GM13976 (cell line): ENCODE measurements at places on chromosomes 7 and 10.
A peak's percentile ranks its signal among the peaks of the same experiment; 100 is the strongest.

GRCh38 chr7:18496341-18496700 is 772 bp downstream of the HDAC9 start:
- DNase-seq, result no peak

- DNase-seq, result no peak
Measured at GRCh38 chr7:128201067-128201689, 39.9 kb upstream of the LEP start.

DNA sequence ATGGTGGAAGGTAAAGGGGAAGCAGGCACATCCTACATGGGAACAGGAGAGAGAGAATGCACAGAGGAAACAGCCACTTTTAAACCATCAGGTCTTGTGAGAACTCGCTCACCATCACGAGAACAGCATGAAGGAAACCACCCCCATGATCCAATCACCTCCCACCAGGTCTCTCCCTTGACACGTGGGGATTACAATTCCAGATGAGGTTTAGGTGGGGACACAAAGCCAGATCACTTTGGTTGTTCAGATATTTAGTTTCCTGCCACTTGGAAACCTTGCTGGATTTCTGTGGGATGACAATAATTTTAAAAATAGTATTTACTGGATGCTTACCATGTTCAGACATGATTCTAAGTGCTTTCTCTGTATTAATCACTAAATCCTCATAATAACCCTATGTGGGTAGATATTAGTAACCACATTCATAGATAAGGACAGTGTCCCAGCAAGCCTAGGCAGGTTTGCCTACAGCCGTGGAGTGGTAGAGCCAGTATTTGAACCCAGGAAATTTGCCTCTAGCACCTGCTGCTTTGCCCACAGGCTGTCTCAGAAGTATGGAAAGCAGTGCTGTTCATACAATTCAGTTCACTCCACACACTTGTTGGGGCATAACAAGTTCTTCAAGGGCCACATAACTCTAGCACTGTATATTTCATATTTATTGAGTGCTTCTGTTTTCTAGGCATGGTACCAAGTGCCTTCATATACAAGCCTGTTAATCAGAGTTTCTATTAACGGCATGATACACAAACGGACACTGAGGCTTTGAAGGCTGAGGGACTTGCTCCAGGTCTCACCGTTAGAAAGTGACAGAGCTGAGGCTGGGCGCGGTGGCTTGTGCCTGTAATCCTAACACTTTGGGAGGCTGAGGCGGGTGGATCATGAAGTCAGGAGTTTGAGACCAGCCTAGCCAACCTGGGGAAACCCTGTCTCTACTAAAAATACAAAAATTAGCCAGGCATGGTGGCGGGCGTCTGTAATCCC is 8.3 kb downstream of the TLL2 start:
- DNase-seq, result no peak

DNA sequence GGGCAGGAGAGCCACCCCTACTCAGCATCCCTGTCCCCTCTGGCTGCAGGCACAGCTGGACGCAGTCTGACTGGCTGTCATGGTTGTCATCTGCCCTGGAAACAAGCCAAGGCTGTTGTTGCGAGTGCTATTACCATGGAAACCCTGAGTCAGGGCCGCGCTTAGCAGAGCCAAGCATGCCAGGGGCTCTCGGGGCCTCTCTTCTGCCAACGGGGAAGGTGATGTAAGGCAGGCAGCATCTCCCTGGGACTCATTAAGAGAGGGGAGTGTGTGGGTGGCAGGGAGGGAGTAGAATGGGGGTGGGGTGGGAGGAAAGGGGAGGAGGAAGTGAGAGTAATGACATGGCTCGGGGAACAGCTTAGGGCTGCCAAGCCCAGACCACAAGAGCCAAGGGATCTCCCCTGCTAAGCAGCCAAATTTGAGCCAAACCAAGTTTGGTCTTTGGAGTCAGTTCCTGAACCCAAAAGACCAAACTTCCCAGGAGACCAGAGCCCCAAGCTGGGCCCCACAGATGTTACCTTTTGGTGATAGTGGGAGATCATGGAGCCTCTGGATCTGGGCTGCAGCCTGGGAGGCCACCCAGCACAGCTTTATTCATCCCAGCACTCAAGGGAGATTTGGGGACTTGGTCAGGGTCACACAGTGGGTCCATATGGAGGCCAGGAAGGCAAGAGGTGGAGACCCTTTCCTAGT is 67.6 kb downstream of the TMEM130 start:
- peak; percentile 80 for DNase-seq

GRCh38 chr7:71329030-71329660 is 197.2 kb downstream of the GALNT17 start:
- DNase-seq, result no peak

DNA sequence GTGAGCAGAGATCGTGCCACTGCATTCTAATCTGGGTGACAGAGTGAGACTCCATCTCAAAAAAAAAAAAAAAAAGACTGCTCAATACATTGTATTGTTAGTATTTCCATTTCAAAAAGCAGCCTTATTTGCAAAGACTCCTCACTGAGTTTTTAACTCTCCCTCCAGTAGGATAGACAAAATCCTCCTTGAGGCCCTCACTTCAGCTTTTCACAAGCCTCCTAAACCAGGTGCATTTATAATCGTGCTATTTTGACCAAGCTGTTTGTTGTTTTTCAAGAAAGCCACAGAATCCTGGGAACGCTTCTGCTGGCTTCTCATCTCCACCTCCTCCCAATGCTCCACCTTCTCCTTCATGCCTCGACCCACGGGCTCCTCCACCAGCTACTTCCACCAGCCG is 6.3 kb upstream of the DDIT4 start:
- no peak for DNase-seq

- no peak for DNase-seq
Measured at GRCh38 chr10:93397020-93397419, 85.1 kb downstream of the MYOF start.

DNA sequence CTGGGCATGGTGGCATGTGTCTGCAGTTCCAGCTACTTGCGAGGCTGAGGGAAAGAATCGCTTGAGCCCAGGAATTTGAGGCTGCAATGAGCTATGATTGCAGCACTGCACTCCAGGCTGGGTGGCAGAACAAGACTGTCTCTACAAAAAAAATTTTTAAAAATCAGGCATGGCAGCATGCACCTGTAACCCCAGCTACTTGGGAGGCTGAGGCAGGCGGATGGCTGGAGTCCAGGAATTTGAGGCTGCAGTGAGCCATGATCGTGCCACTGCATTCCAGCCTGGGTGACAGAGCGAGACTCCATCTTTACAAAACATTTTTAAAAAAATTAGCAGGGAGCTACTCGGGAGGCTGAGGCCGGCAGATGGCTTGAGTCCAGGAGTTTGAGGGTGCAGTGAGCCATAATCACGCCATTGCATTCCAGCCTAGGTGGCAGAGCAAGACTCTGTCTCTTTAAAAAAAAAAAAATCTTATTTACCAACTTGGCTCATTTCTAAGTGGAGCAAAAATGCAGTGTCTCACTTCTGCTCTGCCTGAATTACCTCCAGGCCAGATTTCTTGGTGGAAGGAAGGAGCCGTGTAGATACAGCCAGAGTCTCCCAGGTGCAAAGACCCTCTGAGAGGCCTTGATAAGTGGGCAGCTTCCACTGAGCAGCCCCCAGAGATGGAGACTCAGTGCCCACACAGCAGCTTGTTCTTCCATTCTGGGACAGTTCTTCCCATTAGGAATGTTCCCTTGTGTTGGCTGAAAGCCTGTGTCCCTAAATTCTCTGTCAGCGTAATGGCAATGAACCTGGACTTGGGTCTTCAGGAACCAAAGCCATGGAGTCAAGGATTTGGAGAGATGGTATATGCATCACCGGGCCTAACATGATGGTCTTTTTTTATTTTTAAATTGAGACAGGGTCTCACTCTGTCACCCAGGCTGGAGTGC is 30.0 kb downstream of the GTF2IRD1 start:
- DNase-seq, result no peak

- DNase-seq, result no peak
Measured at GRCh38 chr7:84844771-84845170, 342.1 kb downstream of the SEMA3D start.

GRCh38 chr10:1809139-1809741 is 71.9 kb upstream of the ADARB2 start:
- DNase-seq, result no peak

DNA sequence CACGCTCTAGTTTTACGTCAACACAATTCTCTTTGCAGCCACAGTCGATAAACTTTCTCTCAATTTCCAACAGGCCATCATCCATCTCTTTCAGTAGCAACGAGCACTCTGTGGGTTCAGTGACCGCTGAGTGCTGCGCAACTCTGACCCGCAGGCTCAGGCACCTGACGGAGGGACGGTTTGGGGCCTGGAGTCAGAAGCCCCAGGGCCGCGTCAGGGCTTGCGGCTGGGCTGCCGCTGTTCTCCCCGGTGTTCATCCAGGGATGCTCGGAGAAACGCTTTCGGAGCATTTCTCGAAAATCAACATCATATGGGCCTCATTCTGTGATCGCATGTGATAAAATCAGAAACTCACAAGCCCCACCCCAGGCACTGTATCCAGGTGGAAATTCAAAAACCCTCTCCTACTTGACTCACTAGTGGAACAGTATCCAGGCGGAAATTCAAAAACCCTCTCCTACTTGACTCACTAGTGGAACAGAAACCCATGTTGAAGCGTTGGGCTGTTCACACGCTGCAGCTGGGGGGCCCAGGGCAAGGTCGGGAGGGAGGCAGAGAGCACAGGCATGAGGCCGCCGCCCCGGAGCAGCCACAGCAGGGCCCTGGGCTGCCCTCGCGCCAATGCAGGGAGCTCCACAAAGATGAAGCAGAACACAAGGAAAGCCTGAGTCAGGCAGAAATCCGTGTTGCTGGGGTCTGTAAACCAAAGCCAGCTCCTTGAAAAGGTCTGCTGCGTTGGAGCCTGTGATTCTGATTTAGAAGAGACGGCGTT is 73.3 kb upstream of the NKX6-2 start:
- no peak for DNase-seq

DNA sequence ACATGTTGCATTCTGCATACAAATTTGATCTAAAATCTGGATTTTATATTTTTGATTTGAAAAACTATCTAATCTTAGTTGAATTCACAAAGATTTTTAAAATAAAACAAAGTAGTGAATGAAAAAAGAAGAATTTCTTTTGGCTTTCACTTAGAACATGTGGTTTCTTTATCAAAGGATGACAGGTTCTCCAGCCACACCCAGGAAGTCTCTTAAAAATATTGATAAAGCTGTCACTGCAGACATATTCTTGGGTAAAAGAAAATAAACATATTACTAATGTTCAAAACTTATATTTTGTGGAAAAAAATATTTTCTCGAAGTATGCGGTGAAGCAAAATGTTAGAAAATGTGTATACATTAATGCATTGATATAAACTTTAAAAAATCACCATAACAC is 44.3 kb downstream of the ARL4A start:
- DNase-seq, result no peak

DNA sequence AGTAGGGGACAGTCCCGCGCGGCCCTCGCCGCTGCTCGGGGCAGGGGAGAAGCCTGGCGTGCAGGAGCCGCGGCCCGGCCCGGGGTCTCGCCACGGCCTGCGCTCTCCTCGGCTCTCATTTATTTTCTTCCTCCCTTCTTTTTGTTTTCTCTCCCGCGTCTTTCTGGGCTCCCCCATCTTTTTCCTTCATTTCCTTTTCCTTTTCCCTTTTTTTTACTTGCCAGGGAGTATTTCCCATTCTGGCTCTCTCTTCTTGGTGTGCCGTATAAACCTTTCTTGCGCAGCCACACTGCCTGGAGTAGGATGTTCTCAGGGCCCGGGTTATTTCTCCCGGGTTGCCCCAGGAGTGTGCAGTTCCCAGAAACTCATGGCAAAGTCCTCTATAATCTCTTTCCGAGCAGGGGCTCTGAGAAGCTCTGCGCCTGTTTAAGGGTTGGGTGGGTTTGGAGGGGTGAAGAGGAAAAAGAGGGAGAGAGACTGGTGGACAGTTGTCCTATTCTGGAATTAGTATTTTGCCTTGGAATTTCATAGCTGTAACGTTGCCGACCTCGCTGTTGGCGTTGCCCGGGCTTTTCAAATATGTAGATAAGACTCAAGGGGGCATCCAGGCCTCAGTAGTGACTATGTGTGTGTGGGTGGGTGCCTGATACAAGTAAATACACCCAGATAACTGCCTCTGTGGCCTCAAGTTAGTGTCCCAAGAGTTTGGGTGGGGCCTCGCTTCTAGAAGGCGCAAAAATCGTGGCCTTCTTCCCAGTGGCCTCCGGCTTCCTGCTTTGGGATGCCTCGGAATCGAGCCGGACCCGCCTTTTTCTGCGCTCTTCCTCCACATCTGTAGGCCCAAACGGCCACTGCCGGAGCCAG is 4.3 kb upstream of the ZNF503 start:
- no peak for DNase-seq

- DNase-seq, result peak; percentile 7
Measured at GRCh38 chr7:80428161-80429054, 83.5 kb downstream of the GNAT3 start.

GRCh38 chr7:99469381-99470065 is 3.2 kb upstream of the ZNF789 start:
- no peak for DNase-seq

- DNase-seq, result no peak
Measured at GRCh38 chr7:155868955-155869783, 56.9 kb upstream of the SHH start.

- no peak for DNase-seq
Measured at GRCh38 chr10:132840698-132841614, 55.0 kb upstream of the NKX6-2 start.

- no peak for DNase-seq
Measured at GRCh38 chr10:852386-852785, 79.1 kb downstream of the LARP4B start.

- DNase-seq, result no peak
Measured at GRCh38 chr7:72435366-72435765, 23.2 kb upstream of the CALN1 start.

DNA sequence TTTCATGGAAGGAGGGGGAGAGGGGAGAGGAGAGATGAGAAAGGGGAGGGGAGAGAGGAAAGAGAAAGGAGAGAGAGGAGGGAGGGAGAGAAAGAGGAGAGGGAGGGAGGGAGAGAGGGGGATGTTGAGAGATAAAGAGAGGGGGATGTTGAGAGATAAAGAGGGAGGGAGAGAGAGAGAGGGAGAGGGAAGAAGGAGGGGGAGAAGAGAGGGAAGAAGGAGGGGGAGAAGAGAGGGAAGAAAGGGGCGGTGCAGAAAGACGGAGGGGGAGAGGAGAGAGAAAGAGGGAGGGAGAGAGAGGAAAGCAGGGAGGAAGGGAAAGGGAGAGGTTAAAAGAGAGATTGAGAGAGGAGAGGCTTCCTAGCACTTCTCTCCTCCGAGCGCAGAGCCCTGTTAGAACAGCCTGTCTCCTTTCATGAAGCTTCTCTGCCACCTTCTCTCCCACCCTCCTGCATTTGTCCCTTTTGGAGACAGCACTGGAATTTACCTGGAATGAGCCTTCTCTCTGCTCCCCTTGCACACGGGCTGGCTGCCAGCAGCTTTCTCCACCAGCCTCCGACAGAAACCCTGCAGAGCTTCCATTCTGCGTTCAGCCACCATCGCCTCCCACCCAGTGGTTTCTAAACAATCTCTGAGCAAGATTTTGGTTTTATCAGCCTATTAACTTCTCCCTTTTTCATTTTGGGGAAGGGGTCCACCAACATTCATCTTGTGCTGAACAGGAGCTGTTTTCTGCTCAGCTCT is 74.0 kb upstream of the CARD11 start:
- DNase-seq, result no peak

- no peak for DNase-seq
Measured at GRCh38 chr10:7300384-7300971, 110.4 kb downstream of the SFMBT2 start.

GRCh38 chr10:17033529-17034260 is 95.9 kb downstream of the CUBN start:
- no peak for DNase-seq
